ENCODE measurements at places on chromosomes 16 and 17.

GRCh38 chr17:1087381-1088241, 90.7 kb downstream of the TIMM22 start:
- peak; percentile 65 for DNase-seq

DNA sequence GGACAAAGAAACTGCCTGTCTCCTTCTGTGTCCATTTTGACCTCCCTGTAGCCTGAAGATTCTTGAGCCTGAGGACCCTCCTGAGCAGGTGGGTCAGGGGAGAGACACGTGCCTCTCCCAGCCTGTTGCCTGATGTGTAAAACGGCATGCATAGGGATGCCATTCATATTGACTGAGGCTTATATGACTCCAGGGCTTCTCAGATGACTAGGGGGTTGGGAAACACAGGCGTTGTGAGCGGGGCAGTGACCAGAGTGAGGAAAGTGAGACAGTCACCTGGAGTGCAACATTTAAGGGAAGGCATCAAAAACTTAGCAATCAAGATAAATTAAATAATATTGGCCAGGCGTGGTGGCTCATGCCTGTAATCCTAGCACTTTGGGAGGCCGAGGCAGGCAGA, 5.1 kb upstream of the SLC16A5 start:
- no peak for DNase-seq

DNA sequence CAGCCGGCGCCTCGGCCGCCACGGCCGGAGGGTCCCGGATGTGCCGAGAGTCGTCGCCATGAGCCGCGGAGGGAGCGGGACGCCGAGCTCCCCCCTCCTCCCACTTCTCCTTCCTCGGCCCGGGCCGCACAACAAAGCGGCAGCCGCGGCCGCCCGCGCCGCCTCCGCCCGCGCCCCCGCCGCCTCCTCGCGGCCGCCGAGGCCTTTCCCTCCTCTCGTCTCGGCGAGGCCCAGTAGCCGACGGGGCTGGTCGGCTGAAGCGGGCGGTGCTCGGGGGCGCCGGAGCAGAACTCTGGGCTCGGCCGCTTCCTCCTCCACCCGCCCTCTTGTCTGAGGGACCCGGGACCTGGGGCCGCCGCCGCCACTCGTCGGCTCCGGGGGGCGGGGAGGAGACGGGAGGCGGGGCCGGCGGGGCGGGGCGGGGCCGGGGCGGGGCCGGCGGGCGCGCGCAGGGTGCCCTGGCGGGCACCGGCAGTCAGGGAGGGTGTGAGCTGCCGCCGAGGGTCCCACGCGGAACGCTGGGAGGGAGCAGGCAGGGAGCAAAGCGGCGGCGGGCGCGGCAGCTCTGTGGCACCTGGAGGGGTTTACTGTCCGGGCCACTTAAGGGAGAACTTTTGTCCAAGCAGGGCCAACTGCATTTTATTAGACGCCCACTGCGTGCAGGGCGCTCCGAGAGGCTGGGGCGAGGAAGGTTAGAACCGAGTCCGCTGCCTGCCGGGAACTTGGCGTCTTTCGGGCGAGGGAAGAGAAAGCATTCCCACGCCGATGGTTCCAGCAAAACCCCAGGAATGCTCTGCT, at the start of gene SMURF2:
Gene SMURF2 (minus strand): TSS at position 332 of the 798 bp plus-strand sequence. CDS start 427 bp downstream, outside the sequence.
- DNase-seq = no peak

DNA sequence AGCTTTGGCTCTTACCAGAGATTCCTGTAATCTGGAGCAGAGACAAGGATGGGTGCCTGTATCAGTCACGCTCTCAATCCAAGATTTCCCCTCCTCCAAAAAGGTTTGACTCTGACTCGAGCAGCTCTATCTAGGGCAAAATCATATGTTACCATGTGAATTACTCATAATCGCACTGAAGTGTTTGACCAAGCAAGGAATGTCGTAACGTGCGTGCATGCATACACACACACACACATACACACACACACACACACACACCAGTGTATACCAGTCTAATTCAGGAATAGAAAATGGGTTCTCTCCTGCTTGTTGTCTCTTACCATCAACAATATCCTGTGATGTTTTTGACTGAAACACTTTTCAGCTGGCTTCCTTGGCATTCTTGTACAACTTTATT, 835.1 kb downstream of the KCNJ2 start:
- no peak for DNase-seq

DNA sequence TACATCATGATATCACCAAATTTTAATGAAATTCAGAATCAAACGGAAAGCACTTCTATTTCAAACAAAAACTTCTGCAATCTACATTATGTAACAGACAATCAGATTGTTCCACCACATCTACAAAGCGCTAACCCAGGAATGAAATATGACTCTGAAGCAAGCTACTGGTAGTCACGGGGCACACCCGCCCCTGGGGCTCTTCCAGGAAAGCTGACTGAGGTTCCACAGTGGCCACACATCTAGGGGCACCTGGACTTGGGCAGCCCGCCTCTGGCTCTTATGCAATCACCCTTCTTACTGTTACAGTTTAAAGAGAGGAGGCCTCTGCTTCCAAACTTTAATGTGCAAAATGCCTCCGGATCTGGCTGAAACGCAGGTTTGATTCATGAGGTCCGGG, 27.5 kb downstream of the ZCCHC14 start:
- DNase-seq = peak; percentile 63

DNA sequence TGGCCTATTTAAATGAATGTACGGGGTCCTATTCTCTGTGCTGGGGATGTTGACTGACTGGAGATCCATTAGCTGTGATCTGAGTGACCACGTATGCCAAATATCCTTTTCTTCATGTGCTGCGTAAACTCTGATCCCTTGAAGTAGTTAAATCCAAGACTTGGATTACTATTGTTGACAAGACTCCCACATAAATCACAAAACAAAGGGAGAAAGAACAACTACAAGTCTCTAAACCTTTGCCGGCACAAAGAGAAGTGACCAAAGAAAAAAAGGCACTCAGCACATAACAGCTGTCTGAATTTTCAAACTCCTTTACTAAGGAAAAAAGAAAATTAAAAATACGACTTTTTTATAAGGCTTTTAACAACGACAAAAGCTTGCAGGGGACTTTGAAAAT, 559.9 kb upstream of the CDH8 start:
- DNase-seq = no peak

GRCh38 chr17:18850679-18851078, 7.3 kb upstream of the PRPSAP2 start:
- DNase-seq = no peak

GRCh38 chr17:59375857-59376256, 44.4 kb downstream of the YPEL2 start:
- DNase-seq = no peak

- no peak for DNase-seq
Measured at GRCh38 chr17:35313875-35314409, 59.5 kb downstream of the SLFN11 start.

- no peak for DNase-seq
Measured at GRCh38 chr16:17384471-17384870, 86.3 kb downstream of the XYLT1 start.

DNA sequence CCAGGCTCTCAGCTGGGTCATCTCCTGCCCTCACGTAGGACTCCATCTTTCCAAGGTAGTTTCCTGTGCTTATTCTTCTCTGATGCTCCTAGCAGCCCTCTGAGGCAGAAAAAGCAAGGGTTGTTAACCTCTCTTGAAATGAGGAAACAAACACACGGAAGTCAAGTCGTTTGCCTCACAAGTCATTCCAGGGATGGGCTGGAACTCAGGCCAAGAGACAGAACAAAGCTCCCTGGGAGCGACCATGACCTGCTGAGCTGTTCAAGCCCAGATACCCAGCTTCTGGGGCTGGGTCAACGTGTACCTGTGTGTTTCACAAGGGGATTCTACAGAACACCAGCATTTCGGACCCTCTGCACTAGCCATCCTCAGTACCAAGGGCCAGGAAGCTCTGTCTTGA, 28.1 kb downstream of the SRL start:
- DNase-seq = no peak

Data from amniotic stem cell (primary cell).